NCI-H1105 treated with DMSO at 0.1 percent for 48 hours (cell line): ENCODE measurements at places on chromosomes 6 and 20.

DNA sequence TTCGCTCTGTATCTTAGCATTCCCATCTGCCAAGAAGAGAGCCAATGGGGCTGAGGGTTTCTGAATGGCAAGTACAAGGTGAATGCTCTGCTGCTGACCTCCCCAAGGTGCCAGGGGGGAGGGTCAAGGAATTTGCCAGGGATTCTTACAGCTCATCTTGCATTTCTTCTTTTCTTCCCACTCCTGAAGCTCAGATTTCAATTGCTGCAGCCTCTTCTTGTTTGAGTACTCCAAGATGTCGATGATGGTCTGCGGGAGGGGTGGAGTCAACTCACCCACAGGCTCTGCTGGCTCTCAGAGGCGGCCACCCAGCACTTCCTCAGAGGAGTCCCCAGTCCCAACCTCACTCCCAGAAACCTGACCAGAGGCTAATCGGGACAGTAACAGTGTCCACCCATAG is 12.4 kb downstream of the C20orf96 start:
- no peak for DNase-seq

DNA sequence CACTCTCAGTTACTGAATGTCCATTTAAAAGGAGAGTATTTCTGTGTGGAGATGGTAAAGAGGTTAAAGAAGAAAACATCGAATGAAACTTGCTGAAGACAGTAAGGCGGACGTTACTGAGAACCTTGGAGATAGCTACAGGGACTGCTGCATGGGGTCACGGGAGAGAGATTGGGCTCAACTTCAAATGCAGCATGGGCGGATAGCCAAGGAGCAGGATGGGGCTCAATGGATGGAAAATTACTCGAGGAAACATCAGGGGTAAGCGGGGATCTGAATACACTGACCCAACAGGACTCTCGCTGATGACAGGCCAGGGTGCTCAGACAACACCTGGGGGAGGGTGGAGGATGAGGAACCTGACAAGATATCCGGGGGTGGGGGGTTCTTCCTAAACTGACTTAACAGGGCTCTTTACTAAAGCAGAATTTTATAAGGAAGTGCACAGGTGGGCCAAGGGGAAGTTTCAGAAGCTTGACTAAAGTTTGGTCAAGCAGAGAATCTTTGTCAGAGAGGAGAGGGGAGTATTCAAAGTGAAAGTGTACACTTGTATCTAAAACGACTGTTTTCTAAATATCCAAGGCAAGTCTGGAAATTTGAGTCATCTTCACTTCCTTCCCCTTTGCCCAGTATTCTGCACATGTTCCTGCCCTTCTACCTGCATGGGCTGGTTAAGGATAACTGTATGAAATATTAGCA is 22.8 kb downstream of the ECT2L start:
- DNase-seq: no peak

DNA sequence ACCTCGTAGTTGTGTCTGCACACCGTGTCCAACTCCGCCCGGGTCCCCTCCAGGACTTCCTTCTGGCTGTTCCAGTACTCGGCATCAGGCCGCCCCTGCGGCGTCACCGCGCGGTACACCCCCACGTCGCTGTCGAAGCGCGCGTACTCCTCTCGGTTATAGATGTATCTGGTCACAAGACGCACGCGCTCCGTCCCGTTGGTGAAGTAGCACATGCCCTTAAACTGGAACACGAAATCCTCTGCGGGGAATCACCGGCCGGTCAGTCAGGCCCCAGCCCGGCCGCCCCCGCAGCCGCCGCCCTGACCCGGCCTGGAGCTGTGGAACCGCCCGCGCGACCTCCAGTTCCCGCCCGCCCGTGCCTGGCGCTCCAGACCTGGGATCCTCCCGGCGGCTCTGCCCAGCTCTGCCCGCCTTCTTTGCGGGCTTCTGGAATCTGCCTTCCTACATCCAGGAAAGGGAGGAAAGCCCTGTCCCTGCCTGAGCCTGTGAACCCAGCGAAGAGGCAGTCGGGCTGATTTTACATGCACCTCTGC is 1.6 kb downstream of the HLA-DQB1 start:
- DNase-seq: no peak

- DNase-seq: no peak
Observed at GRCh38 chr6:110592765-110593164, 116.4 kb upstream of the SLC22A16 start.

DNA sequence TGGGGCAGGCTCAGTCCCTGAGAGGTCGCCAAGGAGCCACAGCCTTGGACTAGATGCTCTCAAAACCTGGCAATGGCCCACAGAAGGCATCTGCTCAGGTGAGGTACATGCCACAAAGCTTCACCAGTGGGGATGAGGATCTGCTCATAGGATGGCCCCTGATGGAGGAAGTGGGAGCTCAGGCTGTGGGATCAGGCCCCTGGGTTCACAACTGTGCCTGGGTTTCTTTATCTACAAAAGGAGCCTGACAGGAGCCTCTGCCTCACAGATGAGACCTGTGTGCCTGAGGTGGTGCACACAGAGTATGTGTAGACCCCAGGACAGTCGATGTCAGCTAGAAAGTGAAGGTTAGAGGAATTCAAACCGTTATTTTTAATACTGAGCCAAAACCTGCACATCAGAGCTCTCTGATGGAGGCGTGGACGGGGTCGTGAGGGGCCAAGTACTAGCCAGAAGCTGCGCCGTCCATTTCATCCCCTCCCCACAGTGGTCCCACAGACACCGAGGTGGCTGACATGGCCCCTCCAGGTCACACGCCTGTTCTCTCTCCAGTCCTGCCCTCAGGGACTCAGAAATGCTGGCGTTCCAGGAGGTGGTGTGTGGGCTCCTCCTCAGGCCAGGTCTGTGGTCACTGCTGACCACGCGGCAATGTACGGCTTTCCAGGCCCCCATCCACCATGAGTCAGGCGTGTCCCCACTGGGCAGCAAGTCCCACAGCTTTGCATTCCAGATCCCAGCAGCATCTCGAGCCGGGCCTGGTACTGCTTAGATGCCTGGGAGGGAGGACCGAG is 33.3 kb downstream of the NTSR1 start:
- DNase-seq: no peak

DNA sequence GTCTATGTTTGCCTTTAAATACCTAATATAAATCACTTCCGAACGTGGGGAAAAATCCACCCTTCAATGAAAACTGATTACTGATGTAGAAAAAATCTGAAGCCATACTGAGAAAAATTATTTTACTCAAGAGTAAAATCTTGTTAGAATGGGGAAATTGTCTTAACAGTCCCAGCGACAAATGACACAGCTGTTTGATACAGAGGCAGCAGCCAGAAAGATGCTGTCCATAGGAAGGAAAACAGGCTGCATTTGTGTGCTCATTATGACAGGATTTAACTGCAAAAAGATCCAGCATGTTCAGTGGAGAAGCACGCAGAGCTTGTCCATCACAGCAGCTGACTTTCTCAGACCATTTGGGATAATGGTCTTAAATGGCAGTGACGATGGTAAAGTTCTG is 443.0 kb downstream of the TFAP2B start:
- DNase-seq: no peak

DNA sequence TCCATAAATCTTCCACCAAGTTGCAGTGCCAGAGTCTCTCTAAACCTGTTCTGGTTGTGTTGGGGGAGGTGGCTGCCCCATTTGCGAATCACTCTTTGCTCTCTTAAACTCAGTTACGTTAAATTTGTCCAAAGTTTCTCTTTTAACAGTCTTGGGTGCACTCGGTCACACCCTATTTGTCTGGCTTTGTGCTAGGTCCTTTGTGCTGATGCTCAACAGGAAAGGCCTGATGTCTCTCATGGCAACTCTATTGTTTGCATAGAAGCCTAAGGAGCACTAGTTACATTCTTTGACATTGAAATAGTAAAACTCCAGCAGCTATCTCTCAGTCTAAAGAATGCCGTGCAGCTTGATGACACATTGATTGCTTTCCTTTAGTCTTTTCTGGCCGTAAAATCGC is 105.1 kb downstream of the TRMT11 start:
- no peak for DNase-seq

- DNase-seq: no peak
Observed at GRCh38 chr6:17149571-17149970, 47.7 kb downstream of the STMND1 start.

DNA sequence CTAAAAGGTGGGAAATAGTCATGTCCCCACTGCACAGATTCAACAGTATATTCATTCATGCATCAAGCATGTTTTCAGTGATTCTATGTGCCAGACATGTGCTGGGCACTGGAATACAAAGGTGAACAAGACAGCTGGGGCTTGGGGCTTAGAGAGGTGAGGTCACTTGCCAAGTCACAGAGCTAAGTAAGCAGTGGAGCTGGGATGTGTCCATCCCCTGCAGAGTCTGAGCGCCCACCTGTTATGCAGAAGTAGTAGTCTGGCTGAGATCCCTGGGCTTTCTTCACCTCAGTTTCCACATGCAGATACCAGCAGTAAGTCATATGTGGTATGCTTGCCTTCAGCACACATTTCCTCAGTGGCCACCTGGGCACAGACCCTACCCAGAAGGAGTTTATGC is 263.8 kb downstream of the DHX35 start:
- no peak for DNase-seq

DNA sequence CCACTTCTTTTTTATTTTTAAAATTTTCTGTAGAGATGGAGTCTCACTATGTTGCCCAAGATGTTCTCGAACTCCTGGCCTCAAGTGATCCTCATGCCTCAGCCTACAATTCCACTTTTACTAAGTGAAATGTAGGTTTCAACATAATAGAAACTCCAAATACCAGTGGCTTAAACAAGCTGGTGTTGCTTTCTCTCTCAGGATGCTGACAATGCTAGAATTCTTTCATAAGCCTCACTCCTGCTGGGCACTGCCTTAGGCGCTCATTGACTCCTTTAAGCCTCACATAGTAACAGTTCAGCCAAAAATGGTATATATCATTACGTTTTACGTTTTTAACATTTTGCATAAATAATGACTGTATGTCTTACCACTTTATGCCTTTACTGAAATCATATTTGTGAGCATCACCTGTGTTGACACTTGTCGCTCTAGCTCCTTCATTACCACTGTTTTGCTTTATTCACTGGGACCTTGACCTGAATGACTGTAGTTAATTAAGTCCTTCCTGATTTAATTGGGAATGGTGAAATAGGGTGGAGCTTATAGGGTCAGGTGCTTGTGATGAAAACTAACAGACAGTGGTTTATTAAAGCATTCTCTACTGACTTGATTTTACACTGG is 3.9 kb upstream of the CST9 start:
- DNase-seq: no peak

- DNase-seq: no peak
Observed at GRCh38 chr6:51021171-51021570, 202.5 kb downstream of the TFAP2B start.

DNA sequence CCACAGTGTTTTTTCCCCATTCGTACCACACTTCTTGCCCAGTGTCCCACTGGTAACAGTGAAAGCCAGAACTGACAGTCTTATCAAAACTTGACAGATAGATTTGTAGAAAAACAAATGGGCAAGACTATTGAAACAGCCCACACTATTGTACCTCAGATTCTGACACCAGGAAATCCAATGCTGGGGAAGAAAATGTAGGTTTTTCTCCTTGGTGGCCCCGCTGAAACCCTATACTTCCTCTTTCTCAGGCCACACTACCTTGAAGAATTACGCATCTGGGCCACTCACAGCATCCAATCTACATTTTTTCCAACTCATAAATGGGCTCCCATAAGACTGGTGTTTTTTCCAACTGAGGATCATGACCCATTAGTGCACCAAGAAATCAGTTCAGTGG is 90.9 kb upstream of the HDDC2 start:
- DNase-seq: no peak

DNA sequence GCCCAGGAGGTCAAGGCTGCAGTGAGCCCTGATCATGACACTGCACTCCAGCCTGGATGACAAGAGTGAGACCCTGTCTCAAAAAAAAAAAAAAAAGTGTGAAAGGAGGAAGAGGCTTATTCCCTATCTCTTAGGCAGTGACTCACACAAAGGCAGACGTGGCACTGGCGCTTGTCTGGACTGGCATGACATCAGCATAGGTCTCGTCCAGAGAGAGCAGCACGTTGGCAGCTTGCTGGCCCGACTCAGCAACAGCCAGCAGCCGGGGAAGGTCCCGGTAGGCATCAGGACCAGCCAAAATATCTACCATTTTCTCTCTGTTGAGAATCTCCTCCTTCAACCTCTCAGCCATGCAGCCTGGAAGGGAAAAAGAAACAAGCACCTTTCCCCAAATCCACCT is 14.1 kb downstream of the CDK5RAP1 start:
- no peak for DNase-seq

- DNase-seq: no peak
Observed at GRCh38 chr6:159468994-159469393, 224.0 kb downstream of the SOD2 start.
